T1000 (cell line): ENCODE measurements at places on chromosomes 16 and 17.

- DNase-seq: no peak
These were observed 7.3 kb upstream of the DDX52 start for GRCh38 chr17:37650419-37651003.

- peak; percentile 95 for DNase-seq
These were observed at the start of the genes ATP5PD and KCTD2 for GRCh38 chr17:75046407-75047289. Gene ATP5PD (minus strand): TSS chr17:75046969. CDS start chr17:75042650, 4,319 bp downstream. Gene KCTD2 (plus strand): TSS chr17:75047225. CDS start chr17:75047251, 26 bp downstream.

DNA sequence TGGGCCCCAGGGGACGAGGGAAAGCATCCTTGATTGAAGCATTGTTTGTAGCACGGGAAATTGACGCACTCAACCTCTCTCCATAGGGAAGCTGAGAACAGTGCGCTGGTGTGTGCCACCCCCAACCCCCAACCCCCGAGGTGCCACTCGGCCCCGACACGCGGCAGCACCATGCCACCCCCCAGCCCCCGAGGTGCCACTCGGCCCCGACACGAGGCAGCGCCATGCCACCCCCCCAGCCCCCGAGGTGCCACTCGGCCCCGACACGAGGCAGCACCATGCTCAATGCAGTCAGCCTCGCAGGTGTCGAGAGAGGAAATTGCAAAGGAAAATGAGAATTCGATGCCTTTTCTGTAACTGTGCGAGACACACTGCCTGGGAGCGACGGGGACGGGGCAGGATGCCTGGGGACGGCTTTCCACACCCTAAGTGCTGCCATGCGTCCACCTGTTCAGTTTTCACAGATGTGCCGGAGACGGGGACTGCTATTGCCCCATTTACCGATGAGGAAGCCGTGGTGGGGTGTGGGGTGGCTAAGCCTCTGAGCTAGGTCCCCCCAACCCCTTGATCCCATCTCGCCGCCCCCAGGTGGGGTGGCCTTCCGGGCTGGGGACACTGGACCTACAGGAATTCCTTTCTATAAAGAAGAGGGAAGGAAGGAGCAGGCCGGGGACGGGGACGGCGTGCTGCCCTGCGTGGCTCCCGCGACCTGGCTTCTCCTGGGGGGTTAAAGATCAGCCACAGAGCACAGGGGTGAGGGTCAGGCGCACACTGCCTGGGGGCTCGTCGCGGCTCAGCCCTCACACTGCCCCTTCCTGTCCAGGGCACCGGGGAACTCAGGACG lies 9.8 kb downstream of the CBFA2T3 start:
- DNase-seq: no peak

GRCh38 chr16:23045025-23045424 lies 104.2 kb downstream of the USP31 start:
- DNase-seq: no peak

DNA sequence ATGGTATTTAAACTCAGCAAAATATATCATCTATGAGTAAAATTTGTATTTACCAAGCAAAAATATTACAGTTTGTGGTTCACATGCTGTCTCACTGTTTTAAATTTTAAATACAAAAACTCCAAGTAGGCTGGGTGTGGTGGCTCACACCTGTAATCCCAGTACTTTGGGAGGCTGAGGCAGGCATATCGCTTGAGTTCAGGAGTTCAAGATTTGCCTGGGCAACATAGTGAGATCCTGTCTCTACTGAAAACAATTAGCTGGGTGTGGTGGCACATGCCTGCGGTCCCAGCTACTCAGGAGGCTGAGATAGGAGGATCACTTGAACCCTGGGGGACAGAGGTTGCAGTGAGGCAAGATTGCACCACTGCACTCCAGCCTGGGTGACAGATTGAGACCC lies 37.3 kb downstream of the MAPT start:
- no peak for DNase-seq

- no peak for DNase-seq
These were observed 480.2 kb downstream of the HS3ST3B1 start for GRCh38 chr17:14781123-14781522.

DNA sequence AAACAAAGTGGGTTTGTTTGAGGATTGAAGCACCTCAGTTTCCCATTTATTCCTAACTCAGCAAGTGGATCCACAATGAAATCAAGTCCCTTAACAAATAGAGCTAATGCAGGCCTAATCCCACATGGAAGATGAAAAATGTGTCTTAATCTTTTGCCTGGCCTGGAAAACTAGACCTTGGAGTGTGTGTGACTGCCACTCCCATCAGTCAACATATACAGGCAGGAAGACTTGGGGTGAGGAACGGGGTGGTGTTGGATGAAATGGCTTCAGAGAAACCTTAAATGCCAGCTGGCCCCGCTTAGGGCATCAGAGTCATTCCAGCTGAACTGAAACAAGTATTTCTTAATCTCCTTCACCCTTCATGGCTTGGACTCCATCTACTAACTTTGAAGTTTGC lies 269.5 kb downstream of the MAF start:
- no peak for DNase-seq

GRCh38 chr17:82710499-82711232 lies 5.8 kb upstream of the FN3KRP start:
- no peak for DNase-seq

DNA sequence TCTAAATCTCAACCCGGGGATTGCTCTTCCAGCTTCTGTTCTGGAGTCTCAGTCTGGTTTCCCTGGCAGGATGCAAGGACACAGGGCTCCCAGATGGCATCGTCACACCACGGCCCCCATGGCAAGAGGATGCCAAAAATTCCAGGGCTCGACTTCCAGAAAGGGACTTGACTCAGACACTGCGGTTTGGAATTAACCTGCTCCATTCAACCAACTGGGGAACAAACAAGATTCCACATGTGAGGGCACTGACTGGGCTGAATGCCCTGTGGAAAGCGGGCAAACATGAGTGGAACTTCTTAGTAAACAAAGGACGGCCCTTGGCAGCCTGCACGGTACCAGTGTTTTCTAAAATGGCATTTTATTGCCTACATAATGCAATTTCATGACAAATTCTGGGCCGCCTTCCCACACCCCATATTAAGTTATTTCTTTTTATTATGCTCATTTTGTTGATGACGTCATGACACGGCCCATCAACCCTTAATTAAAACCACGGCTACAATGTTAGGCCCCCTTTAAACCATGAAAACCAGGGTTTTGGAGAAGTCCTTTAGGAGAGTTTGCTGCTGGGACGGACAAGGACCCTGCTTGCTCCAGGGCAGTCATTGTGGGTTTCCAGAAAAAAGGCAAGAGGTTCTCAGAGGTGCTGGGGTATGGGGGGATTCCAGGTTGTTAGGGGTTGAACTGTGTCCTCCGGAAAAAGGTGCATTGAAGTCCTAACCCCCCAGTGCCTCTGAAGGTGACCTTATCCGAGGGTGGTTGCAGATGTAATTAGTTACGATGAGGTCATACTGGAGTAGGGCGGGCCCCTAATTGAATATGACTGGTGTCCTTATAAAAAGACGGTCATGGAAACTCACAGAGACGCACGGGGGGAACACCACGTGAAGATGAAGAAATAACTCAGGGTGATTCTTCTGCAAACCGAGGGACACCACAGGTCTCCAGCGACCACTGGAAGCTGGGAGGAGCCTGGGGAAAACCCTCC lies 205.6 kb downstream of the FOXL1 start:
- DNase-seq: peak; percentile 20

DNA sequence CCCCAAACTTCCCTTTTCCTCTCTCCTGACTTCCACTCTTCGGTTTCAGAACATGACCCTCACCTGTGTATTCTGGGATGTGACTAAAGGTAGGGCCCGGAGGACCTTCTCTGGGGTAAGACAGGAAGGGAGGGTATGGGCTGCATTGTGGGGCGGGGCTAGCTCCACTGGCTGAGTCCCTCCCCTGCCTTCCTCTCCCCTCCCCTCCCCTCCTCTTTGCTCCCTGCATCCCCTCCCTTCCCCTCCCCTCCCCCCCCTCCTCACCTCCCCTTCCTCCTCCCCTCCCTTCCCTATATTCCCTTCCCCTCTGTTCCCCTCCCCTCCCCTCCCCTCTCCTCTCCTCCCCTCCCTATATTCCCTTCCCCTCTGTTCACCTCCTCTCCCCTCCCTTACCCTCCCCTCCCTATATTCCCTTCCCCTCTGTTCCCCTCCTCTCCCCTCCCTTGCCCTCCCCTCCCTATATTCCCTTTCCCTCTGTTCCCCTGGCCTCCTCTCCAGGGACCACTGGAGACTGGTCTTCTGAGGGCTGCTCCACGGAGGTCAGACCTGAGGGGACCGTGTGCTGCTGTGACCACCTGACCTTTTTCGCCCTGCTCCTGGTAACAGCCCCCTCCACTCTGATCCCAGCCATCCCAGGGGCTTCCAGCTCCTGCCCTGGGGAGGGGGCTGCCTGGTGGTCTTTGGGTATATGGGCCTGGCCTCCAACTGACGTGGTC lies 11.8 kb downstream of the ADGRG3 start:
- no peak for DNase-seq

DNA sequence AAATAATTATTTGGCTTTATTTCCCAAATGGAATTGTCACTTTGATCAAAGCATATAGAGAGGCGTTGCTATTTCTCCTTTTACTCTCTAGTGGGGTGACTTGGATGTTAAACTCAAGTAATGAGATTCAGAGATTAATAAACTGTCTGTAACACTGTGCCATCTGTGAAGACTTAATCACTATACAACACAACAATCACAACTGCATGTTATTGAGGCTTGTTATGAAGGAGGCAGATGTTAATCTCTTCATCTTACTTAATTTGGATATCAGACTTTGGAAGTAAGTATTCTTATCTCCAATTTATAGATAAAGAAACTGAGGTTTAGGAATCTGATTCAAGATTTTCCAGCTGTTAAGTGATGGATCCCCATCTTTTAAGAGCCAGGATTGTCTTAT lies 132.5 kb downstream of the CNTNAP4 start:
- no peak for DNase-seq

- DNase-seq: no peak
These were observed 32.7 kb downstream of the ARHGAP23 start for GRCh38 chr17:38460716-38461630.

GRCh38 chr17:17503566-17504130 lies 7.5 kb upstream of the RASD1 start:
- no peak for DNase-seq

- no peak for DNase-seq
These were observed 171.5 kb downstream of the IRF8 start for GRCh38 chr16:86070484-86070883.

DNA sequence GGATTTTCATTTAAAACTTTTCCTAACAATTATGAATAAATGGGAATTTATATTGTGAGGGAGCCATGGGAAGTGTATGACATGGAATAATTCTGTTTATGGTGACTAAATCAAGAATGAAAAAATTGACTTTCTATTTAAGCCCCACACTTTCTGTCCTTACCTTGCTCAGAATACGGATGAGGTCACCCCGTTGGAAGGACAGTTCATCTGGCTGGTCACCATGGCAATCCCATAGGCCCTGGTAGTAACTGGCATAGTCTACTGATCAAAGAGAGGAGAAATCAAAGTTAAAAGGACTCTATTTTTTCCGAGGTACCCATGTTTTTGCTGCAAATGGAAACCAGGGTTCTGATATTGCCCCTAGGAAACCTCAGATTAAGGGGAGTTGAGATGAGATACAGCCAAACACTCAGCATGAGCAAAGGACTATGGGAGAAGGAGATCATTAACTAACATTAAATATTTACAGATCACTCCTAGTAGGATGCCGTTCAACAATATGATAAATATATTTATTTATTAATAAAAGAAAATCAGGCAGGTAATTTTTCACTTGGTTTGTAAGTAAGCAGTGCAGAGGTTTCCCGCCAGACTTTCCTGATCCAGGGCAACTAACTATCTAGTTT lies 54.9 kb downstream of the SNX11 start:
- no peak for DNase-seq

GRCh38 chr17:75084039-75084660 lies 3.6 kb upstream of the SLC16A5 start:
- no peak for DNase-seq

GRCh38 chr16:6019490-6019991 lies 921.9 kb upstream of the EEF2KMT start:
- DNase-seq: no peak

DNA sequence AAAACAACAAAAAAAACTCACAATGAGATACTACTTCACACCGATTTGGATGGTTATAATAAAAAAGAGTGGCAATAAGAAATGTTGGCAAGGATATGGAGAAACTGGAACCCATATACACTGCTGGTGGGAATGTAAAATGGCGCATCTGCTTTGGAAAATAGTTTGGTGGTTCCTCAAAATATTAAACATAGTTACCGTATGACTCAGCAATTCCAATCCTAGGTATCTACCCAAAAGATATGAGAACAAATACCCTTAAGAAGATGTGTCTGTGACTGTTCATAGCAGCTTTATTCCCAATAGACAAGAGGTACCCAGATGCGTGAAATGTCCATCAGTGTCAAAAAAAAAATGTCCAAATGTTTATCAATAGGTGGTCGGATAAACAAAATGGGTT lies 7.2 kb downstream of the CPPED1 start:
- no peak for DNase-seq

DNA sequence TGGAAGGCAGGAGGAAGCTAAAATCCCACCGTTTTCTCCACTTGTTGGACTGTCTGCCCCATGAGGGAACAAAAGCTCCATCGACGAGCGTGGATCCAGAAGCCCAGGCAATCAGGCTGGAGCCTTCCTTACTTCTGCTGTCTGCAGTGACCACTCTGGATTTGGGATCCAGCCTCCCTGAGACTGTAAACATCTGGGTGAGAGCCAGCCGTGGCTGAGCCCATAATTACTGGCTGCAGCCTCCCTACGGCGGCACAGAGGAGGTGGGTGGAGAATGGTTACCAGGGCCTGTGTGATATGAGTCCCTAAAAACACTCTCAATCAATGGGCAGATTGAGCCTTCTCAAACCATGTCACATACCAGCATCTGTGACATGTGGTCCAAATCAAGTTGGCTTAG lies 158.2 kb downstream of the FOXL1 start:
- DNase-seq: no peak
